ENCODE measurements at places on chromosomes 5 and 9.

GRCh38 chr5:111299831-111300432 is 75.7 kb downstream of the CAMK4 start:
- no peak for DNase-seq

DNA sequence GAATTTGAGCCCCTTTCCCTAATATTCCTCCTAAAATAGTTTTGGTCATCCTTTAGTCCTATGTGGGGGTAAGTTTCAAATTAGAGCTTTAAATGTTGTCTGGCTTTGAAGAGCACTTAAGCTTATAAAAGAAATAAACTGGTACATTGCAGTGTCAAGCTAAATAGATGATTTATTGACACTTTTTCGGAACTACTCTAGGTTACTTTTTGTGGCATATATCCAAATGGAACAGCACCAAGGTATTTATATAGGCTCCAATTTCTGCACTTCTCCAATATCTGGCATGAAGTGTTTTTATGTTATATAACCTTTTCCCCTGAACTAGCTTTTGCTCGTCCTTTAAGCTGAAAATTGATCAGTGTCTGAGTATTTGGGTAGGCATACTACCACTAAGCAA is 402.5 kb downstream of the NFIB start:
- no peak for DNase-seq

- DNase-seq: no peak
Observed at GRCh38 chr5:9498541-9499497, 47.1 kb downstream of the SEMA5A start.

DNA sequence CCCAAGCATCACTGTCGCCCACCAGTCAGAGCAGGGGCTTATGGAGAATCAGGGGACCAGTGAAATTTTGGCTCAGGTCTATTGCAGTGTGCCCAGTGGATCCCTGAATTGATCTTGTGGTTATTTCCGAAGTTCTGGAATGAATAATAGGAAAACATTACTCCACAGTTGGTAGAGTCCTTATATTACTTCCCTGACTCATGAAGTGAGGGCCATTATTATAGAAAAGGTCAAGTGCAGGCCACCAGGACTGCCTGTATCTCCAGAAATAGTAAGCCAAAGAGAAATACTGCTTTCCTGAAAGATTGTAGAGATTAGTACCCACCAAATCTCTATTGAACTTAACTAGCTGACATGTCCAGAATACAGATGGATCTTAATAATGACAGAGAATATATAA is 335.0 kb downstream of the NPR3 start:
- no peak for DNase-seq

GRCh38 chr5:55994495-55994997 is at the start of gene IL6ST:
Gene IL6ST (minus strand): TSS chr5:55994963. CDS start chr5:55976278, 18,685 bp downstream.
- DNase-seq: no peak

DNA sequence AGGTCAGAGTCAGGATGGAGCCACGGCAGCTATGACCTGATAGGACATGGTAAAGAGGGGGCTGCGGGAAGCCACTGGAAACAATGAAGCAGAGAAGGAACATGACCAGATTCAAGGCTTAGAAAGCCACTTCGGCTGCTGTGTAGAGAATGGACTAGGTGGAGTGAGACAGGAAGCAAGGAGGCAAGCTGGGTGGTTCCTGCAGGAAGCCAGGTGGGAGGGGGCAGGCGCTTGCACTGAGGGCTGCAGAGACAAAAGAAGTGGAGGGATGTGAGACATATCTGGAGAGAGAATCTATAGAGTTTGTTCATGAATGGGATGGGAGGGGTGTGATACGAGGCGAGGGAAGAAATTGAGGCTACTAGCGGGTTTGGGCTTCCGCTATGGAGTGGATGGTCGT is 19.0 kb upstream of the N4BP3 start:
- DNase-seq: no peak

All from NCI-H146 (cell line).